ENCODE measurements at places on chromosomes 16 and 17.

GRCh38 chr17:30352240-30352814, 18.5 kb upstream of the TMIGD1 start:
- DNase-seq, result peak; percentile 50

DNA sequence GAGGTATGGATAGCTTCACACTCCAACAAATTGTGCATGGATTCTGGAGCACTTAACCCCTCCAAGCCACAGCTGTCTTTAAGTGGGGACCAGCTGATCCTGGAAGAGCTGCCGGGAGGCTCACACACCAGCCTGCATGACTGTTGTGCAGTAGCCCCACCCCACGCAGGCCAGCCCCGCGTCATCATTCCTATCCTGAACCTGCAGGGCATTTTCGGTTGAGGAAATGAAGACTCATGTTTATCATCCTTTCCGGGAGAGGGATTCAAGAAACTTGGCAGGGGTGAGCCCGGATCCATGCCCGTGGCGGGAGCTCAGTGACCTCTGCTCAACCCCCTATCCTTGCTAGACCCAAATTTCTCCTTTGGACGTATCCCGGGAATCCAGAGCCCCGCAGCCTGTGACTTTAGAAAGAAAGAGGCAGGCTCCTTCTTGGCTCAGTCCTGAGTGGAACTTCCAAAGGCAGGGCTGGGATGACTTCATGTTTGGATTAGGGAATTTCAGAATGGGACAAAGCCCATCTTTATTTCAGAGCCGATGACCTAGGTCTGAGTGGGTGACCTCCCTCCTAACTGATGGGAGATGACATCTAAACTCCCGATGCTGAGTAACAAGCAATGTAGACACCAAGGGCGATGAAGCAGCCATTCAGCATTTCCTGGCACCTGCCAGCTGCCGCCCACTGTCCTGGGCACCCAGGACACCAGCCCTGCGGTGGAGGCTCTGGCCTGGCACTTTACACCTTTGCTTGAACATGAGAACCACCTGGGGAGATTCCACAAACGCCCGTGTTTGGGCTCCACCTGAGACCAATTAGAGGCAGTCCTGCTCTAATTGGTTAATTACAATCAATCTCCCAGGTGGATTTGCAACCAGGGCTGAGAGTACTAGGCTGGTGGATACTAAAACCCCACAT, 43.3 kb upstream of the CMIP start:
- DNase-seq, result no peak

GRCh38 chr17:4833941-4834680, 971 bp downstream of the MINK1 start:
- DNase-seq, result no peak

DNA sequence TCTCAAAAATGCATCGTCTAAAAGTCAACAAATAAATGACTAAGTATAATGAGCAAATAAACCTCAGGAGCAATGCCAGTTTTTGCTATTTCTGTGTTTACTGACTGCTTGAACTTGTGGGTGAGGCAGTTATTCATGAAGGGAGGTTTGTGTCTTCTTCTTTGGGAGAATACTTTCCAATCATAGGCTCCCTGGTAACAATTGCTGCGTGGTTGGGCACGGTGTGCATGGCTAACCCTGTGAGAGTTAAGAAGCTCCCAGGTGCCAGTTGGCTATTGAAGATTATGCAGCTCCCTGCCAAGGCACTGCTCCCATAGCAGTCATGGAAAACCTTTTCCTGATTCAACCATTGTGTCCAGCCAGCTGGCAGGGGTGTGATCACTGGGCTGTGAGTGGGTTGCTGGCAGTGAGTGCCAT, 775.9 kb upstream of the GOT2 start:
- no peak for DNase-seq

GRCh38 chr17:6420173-6420641, 14.7 kb downstream of the AIPL1 start:
- no peak for DNase-seq

GRCh38 chr17:19546289-19547065, 12.8 kb downstream of the SLC47A1 start:
- peak; percentile 10 for DNase-seq

- DNase-seq, result no peak
Observed at GRCh38 chr17:75440738-75441448, 15.5 kb upstream of the TMEM94 start.
